GM19239 (cell line): ENCODE measurements at places on chromosomes 1 and 21.

GRCh38 chr1:34645109-34645688, 109.6 kb upstream of the GJB5 start:
- DNase-seq, result no peak

DNA sequence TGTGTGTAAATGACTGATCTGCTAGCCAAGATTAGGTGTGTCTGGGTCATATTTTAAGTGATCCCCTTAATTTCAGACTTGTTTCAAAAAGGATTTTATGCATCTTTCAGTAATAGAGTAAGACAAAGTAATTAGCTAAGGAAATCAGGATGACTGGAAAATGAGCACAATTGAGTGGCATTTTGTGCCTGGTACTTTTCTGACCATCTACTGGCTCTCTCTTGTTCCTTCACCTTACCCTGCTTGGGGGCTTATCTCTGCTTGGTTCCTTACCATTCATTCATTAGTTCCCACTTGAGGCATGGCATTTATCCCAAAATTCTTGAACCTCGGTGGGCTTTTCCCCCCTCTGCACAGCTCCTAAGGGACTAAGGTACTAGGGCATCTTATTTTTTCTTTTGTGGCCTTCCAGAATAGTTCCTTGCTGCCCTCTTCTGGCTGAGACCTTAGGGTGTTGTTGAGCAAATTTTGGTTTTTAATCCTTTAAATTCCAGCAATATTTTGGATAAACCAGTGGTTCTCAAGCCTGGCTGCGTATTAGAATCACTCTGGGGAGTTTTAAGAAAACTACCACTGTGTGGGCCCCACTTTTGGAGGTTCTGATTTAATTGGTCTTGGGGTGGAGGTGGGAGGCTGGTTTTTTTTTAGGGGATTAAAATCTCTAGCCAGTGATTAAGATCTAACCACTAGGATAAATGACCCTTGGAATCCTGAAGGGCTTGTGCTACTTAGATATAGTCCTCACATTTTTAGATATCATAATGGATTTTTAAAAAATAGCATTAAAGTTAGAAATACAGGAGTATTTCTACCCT, 50.8 kb downstream of the HS2ST1 start:
- no peak for DNase-seq

- no peak for DNase-seq
These were observed 2.8 kb upstream of the USP1 start for GRCh38 chr1:62433861-62434617.

DNA sequence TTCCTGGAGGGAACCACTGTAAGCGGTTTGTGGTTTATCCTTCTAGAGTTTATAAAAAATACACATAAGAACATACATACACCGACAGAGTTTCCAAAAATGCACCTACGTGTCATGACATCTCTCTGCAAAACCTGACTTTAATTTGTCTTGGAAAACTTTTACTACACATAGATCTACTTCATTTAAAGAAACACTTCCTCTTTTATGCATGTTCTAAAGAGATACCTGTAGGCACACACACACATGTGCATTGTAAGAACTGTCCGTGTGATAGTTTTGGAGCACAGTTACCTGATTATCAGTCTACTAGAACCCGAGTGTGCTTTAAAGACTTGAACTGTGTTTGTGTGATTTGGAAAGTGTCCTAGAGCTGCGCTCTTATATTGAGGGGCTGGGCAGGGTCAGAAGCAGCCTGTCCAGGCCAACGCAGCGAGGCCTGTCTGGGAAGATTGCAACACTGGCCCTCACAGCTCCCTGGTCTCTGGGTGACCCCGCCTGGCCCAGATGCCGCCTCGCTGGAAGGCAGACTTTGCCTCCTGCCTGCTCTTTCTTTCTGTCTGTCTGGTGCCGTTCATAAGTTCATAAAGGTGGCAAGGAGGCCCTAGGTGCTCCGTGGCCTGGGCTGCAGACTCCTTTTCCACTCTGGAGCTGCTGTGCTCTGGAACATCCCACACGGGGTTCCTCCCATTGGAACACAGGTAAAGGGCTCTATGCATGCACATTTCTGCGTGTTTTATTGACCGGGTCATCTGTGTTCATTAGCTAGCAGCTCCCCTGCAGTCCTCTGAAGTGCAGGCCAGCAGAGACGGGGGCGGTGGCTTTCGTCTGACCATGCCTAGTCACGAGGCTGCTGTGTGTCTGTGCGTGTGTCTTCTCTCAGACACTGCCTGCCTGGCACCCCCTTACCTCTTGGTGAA, 46.3 kb downstream of the AGPAT3 start:
- DNase-seq, result no peak

- DNase-seq, result no peak
These were observed 89.2 kb downstream of the HHAT start for GRCh38 chr1:210417881-210418280.

DNA sequence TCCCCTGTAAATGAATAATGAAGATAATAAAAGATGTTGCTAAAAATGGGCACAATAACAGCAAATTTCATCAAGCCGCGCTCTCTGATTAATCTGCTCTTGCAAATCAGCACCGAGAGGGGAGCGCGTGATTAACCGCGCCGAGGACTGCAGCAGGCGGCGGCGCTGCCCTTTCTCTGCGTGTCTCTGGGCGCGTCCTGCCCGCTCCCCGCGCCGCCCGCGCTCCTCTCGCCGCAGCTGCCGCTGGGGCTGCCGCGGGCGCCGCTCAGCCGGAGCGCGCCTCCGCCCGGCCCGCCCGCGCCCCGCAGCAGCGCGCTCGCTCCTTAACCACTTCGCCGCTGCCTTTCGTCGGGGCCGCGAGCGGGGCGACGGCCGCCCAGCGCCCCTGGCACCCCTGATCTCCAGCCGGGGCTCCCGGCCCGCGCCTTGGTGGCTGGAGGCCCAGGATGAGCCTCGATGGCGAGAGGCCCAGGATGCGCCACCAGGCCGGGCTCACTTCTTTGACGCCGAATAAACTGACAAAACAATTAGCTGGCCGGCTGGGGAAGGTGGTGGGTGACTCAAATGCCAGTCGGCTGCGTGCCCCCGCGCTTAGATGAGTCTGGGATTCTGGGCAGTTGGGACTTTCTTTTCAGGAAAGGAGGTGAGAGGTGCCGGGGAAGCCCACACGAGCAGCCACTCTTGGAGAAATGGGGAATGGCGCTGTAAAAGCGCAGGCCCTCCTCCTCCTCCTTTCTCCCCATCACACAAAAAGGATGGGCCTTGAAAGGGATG, 221.4 kb upstream of the PKN2 start:
- no peak for DNase-seq

GRCh38 chr1:3433596-3434320, 20.7 kb upstream of the ARHGEF16 start:
- no peak for DNase-seq

GRCh38 chr21:21690068-21690665, 692.0 kb downstream of the NCAM2 start:
- DNase-seq, result no peak

GRCh38 chr1:157155658-157156057, 17.5 kb upstream of the ETV3 start:
- no peak for DNase-seq

DNA sequence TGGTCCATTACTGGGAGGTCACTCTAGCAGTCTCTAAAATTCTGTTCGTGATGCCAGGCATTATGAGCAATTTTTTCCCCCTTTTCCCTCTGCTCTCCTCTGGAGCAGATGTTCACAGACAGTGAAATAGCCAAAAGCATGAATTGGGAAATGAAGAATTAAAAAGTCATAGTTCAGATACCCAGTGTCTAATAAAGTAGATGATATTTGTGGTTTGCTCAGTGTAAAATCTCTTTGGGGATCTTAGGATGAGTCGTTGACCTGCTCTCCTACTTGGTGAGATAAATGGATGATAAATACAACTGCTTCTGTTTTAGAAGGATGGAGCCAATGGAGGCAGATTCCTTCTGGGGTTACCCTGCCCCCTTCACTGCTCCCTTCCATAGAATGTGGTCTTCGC, 56.3 kb downstream of the KIAA0040 start:
- no peak for DNase-seq

GRCh38 chr1:15870421-15870820, 22.9 kb downstream of the SPEN start:
- DNase-seq, result no peak

DNA sequence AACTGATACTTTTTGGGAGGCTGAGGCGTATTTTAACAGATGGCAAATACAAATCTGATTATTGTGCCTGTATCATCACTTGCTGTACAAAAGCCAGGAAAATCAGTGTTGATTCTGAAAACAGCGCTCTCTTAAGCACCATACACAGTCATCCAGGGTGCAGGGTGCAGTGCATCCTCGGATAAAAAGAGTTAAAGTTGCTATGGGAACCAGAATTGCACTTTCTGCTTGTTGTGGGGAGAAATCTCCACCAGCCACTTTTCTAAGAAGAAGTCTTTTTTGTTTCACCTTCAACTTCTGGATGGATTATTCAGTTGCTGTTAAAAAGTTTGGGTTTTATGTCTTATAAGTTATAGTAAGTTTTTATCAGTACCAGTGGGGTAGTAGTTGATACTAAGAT, 3.8 kb downstream of the LAMC1 start:
- DNase-seq, result no peak

DNA sequence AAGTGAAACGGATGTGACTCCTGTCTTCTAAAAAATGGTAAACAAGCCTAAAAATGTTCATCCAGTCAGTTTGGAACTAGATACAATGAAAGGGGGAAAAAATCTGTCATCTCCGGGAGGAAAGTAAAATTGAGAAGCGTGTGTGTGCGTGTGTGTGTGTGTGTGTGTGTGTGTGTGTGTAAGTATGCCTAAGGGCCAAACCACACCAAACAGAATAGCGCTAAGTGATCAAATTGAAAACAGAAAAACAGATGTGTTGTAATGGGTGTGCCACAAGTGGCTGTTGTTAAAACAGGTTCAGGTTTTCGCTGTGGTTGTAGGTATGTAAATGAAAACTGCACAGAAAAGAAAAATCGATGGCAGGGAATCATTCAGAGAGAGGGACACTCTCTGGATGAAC, 106.7 kb downstream of the RNF220 start:
- no peak for DNase-seq

DNA sequence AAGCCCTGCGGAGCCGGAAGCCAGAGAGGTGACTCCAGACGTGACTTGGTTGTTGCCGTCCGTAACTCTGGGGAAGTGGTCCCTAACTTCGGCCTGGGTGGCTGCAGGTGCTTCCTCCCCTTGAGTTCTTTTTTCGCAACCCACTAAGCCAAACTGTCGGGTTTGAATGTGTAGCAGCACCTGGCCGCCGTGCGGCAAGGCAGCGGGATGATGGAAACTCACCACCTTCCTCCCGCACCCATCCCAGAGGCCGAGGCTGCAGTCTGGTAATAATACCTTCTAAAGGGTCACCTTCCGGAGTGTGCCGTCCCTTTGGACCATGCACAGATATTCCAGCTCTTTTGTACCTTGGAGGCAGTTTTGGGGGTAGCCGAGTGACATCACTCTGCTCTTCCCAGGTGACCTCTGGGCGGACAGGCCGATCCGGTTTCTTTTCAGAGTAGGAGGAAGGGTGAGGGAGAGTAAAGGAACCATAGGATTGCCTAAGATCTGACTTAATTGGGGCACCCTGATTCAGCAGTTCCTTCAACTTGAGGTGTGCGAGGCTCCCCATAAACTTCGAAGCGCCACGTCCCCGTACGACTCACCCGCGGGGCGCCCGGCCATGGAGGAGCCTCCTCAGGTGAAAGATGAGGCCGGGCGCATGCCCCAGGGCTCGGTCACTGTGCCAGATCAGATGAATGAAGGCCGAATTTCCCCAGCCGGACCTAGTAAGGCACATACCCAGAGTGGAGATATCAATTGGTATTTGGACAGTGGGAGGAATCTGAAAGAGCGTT, 1.0 kb downstream of the KCNK1 start:
- DNase-seq, result no peak

- DNase-seq, result peak; percentile 88
These were observed 4.1 kb downstream of the KIF21B start for GRCh38 chr1:201019321-201019977.

DNA sequence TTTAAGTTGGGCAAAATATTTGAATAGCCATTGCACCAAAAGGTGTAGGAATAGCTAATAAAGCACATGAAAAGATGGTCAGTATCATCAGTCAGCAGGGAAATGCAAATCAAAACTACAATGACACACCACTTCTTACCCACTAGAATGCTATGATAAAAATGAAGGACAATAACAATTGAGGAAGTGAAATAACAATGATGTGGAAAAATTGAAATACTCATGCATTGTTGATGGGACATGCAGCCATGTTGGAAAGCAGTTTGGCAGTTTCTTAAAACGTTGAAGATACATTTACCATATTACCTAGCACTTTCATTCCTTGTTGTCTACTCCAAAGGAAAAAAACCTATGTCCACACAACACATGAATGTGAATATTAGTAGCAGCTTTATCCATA, 28.4 kb downstream of the HSD3B1 start:
- no peak for DNase-seq

DNA sequence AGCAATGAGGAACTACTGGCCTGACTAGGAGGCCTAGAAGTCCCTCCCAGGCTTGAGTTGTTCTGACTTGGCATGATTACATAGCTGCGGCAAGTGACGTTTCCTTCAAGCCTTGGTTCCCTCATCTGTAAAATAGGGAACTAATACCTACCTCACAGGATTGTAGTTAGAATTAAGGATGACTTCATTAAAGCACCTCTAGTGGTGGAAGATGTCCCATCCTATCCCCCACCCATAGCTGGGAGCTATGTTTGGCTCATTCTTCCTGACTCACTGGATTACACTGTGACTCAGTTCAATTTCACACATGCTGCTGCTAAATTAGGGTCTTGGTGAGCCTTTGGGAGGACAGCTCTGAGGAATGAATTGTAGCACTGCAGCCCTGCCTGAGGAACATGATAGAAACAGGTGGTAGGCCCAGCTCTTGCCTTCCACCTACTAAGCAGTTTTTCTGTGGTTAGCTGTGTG, 6.0 kb upstream of the SHISA4 start:
- no peak for DNase-seq

DNA sequence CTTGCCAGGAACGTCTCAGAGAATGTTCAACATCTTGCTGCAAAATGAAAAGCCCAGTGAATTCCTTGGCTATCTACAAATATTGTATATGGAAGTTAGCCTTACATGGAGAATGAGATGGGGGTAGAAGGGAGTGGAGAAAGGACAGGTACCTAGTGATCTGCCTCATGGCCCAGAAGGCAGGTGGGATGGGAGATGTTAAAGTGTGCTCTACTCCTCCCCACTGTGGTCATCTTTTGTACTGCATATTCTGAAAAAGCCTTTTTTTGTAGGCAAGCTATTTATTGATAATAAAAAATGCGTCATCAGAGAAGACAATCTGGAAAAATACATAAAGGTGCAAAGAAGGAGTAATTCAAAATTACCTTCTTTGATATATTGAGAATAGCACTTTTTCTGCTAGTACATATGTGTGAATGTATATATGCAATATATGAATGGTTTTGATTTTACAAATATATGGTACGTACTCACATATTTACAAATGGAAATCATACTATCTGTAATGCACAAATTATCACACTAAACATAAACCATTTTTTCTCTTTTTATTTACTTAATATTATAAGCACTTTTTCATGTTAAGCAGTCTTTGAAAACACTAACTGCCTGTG, 19.1 kb upstream of the SLC5A9 start:
- DNase-seq, result no peak
